ENCODE measurements at places on chromosomes 12 and 14.

DNA sequence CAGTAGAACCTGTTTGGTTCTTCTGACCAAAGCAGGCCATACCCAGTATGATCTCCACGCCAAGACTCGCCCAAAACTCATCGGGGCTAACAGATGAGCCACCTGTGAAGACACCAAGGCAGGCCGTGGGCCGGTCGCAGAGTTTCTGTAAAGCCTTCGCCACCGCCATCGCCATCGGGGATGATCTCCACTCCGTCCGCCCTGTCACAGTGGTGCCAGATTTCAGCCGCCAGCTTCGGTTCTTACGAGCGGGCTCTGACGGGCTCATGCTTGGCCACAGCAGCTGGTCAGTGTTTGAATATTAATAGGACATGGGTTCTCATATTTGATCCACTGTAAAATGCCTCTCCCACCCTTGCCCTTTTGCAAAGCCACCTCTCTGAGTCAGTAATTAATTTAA, 113.2 kb upstream of the TMEM132D start:
- no peak for DNase-seq

DNA sequence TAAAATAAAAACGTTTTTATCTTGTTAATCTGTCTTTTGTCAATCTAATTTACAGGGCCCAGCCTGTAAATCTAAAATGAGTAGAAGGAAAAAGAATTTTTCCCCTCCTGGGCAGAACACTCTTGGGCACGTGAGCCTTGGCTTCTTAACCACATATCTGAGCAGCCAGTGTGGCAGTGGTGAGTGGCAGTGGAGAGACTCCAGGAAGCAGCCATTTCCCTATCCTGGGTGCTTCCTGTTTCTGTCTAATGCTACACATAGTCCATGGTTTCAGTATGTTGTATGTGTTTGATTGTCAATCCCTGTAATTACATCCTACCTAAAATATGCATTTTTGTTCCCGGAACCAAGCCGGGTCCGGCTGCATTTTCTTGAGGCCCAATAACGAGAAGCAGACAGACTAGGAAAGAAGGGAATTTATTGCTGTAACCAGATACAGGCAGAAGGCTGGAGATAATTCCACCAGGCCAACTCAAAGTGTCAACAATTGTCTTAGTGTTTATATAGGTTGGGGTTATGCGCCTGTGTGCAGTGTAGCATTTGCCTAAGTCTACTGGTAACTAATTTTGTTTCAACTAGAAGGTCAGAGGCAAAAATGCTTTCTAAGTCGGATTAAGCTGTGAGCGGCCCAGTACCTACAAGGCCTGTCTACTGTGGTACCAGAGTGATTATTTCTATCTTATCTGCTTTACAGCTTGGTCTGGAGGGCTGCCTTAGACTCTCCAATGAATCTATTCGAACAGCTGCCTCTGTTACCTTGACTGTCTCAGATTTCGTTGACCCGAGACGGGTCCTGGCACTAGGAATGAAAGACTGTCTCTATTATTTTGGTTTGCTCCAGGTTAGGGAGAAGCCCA, 82.4 kb upstream of the RESF1 start:
- DNase-seq: no peak

- DNase-seq: no peak
Measured at GRCh38 chr14:55303125-55303499, 31.9 kb downstream of the FBXO34 start.

GRCh38 chr14:42198010-42198409, 591.3 kb downstream of the LRFN5 start:
- DNase-seq: no peak

DNA sequence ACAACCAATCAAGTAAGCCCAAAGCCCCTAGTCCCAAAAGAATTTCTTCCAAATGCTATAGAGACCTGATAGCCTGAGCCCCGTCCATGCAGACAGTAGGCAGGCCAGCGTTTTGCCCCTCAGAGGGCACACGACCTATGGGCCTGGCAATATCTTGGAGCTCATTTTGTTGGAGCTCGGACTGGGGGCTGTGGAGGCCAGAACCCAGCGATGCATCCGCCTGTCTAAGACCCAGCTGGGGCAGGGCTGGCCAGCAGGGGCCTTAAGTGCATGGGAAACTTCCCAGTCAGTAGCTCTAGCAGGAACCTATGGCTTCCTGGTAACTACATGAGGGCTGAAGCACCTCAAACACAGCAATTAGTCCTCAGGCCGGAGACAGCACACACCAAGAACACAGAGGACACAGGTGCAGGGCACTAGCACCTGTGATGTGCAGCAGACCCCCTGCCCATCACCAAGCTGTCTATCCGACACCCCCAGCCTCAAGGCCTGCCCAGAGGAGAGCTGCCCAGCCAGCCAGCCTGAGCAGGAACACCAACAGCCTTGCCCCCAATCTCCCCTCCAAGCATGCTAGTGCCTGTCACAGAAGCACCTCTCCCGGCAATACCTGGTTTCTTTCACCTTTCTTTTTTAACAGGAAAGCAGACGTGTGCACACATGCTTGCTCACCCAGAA, 50.8 kb downstream of the ARL6IP4 start:
- DNase-seq: no peak

DNA sequence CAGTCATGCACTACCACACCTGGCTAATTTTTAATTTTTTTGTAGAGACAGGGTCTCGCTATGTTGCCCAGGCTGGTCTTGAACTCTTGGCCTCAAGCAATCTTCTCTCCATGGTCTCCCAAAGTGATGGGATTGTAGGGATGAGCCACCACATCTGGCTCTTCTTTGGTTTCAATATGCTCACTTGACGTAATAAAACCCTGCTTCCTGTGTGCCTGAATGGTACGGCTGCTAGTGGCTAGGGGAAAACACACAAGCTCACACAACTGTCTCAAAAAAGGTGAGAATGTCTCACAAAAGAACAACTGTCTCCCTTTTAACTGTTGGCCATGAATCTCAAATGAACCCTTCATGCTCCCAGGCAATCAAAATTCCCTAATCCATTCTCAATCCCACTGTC, 15.0 kb downstream of the C1S start:
- peak; percentile 28 for DNase-seq

DNA sequence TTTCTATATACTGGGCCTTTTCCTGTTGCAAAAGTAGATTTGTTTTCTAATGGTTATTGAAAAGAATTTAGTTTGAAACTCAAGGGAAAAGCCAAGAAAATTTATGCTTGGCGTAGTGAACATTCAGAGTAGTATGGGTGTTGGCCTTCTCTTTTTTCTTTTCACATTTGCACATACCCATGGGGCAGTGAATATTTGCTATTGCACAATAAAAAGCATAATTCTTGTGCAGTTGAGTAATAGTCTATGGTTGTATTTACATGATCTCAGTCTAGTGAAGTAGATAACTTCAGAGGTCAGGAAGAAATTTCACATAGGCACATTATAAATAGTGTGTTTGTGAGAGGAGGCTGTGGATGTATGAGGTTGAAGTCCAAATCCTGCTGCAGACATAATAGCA, 158.1 kb downstream of the FLRT2 start:
- no peak for DNase-seq

DNA sequence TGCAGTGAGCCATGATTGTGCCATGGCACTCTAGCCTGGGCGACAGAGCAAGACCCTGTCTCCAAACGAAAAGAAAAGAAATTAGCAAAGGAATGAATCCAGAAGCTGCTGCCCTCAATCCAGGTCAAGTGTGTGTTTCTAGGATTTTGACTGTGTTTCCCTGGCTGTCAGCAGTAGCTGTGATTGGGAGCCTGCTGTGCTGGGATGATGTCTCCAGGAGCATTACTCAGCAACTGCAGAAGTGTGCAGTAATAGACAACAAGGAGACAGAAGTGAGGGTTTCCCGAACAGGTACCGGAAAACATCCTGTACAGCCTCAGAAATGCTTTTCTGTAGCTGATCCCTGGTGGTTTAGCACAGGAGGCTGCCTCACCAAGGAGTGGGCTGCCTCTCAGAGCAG, 492.5 kb downstream of the FUT8 start:
- no peak for DNase-seq

DNA sequence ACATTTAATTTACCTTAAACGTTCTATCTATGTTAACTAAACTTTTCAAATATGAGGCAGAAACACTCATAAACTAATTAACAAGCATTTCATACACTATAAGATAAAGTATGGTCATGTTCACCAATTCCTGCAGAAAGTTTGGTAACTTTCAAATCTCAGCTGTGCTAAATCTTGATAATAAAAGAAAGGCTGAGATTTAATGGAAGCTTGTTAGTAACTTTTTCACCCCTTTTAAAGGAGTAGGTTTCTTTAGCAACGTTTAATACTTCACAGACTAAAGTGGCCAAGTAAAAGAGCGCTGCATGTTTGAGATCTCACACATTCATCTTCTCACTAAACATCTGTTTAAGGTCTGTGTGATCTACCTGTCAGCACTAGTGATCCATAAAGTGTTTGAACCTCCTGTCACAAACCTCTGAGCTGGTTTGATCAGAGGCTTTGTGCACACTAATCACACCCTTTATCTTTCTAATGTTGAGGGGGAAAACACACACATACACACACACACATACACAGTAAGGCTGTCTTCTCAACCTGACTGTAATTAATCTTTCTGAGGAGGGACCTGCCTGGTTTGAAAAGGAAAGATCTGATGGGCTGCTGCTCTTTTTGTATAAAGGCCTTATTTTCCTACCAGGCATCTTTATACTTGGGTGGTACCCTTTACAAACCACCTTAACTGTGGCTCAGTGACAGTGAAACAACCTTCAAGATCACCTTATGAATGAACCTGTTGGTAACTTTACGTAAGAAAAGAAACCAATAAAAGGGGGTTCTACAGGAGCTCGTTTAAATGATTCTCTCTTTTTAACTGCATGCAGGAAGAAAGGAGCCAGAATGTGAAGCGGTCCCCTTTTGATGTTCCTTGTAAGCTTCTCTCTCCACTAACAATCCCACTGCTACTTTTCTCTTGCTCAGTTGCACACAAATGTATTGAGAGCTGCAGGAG, 244.2 kb downstream of the SOX5 start:
- no peak for DNase-seq

GRCh38 chr14:70600382-70601157, at the start of gene MED6:
Gene MED6, minus strand, starts transcription at chr14:70600655. Its CDS starts 18 bp downstream, at chr14:70600637.
- DNase-seq: peak; percentile 89

- DNase-seq: no peak
Measured at GRCh38 chr12:30814295-30814655, 59.5 kb upstream of the CAPRIN2 start.

DNA sequence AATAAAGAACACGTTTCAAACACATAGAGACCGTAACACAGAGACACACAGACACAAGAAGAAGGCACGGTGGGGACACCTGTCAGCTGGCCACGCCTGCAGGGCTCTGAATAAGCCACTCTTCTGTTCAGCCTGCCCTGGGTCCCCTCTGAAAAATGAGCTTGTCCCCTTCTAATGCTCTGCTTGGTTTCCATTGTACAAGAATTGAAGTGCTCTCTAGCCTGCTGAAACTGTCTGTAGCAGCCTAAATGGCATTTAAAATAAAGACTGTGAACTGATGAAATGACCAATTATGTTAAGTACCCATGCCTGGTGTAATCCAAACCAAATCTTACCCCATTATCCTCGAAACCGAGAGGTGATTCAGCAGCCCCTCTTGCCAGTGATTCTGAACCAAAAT, 139.8 kb downstream of the FOXN3 start:
- no peak for DNase-seq

- no peak for DNase-seq
Measured at GRCh38 chr12:2643576-2644135, 151.1 kb upstream of the FKBP4 start.

DNA sequence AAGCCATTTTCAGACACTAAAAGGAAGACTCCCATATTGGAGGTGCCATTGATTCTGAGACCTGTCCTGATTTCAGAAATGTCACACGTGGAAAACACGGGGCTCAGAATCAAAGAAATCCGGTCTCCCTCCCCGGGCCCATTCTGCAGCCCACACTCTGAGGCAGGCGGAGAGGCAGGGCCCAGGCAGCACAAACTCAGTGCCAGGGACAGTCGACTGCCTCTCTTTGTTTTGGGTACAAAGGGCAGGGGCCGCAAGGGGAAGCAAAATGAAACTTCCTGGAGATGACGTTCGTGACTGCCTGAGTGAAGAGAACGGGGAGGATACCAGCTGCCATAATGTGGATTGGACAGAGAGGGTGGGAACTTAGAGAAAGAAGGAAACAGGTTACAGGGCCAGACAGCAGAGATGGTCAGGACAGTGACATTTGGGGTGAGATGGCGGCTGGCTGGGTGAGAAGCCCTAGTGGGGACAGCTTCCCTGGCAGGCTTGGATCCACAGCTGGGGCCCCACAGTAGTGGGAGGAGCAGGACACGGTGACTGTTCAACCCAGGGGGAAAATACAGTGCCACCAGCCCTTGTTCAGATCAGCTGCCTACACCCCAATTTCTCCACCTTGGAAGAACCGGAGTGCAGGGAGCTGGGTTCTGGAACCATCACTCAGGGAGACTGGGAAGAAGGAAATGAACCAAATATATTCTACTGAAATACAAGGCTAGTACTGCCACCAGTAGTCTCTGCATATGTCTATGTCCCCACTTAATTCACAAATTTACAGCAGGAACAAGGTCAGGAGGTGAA, 8.1 kb downstream of the GAPDH start:
- DNase-seq: no peak

DNA sequence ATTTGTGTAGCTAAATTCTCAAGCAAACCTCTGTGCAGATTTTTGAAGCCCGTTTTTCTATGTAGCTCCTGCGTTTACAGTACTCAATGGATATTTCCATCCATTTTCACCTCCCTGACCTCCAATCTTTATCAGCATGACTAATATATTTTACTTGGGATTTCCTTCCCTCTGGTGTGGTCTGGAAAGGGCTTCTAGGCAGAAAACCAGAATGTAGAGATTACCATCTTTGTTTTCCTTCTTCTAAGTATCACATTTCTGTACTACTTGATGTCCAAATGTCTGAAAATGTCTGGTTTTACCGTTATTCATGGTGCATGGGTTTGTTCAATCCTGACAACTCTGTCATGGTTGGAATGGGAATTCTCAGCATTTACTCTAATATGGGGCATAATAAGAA, 907.6 kb upstream of the FLRT2 start:
- DNase-seq: no peak

DNA sequence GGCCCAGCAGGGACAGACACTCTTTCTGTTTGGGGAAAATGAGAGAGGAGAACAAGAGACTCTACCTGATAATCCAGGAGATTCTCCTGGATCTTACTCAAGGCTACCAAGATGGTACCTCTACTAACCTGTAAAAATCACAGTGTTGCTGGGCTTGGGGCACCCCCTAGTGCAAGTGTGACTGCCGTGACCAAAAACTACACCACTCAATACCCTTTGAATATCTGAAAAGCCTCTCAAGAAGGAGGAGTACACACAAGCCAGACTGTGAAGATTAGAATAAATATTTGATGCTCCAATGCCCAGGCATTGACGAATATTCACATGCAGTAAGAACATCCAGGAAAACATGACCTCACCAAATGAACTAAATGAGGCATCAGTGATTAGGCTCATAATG, 965.4 kb downstream of the LRFN5 start:
- DNase-seq: no peak
